Fibroblast of villous mesenchyme (primary cell): ENCODE measurements at places on chromosomes 2 and 18. TPM values are rescaled to one million over a fixed set of nuclear protein-coding genes. Genes with fewer than 3 reads are reported as not detected.

DNA sequence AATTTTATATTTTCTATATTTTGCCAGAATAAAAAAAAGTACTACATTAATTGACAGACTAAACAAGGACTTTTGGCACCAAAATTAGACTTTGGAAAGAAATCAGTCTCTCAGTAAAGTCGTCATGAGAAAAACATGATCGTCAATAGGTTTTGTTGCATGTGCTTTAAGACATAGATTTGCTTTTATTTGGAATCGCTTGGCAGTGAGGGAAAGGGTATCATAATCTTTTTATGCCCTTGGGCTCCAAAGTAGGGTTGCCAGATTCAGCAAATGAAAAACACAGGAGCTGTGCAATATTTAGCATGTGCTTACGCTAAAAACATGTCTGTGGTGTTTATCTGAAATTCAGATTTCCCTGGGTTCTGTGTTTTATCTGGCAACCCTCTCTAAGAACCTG is 177.6 kb downstream of the LAMA1 start:
- no peak for DNase-seq

RIT2 gene
- total RNA-seq = not detected in 2 replicates

DNA sequence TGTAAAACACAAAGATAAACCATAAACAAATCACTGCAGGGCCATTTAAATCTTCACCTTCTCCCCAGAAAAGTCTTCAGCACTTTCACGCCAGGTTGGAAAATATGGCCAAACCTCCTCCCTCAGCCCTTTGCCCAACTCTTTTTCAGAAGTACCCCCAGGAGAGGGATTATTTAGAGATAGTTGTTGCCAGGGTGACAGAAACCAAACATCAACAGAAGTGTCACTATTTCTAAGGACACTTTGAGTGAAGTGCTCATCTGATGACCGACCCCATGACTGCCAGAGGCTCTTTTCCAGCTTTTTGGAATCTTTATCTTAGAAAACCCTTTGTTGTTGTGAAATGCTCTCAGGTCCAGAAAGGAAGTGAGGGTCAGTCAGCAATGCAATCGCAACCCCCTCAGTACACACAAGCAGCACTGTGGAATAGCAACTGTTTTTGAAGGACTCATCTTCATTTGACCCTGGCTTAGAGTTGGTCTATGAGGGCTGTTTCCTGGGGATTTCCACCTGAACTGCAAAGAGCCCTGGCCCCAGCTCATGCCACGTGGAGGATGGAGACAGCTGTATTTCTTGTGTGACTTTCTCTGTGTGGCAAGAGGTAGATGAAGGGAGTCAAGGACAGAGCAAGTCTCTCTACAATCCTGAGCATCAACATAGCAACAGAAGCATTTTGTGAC is 114.0 kb upstream of the STON1 start:
- peak; percentile 19 for DNase-seq

DNA sequence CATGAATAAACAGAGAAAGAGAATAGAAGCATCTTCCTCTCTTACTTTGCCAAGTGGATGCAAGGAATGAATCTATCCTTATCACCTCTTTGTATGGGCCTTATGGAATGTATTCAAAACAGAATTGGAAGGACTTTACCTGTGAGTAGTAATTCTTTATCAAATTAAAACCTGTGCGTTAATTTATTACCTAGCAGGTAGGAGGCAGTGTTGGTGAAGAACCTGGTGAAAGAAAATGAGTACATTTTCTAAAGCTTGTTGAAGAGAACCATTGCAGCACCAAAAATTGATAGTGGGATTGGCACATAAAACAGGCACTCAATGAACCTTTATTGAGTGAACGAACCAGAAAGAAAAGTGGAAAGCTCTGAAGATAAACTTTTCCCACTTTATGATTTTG is 1302.1 kb upstream of the CELF4 start:
- DNase-seq = no peak

BMP10 gene
- total RNA-seq = not detected in 2 replicates

DNA sequence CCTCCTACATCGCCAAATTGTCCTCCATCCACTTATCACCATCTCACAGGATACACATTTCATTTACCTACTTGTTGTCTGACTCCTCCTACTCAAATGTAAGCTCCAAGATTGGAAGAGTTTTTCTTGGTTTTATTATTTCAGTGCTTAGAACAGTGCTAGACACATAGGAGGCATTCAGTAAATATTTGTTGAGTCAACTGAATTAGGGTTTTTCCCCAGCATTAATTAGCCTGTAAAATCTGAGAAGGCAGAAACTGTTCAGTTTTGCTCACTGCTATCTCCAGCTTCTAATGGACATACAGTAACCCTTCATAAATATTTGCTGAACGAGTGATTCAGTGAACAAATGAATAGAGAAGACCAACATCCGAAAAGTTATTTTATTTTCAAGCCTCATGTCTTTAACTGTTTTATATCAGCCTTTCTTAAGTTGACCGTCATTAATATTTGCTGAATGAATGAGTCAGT is 800 bp downstream of the TTC21B start:
- DNase-seq = peak; percentile 9

DNA sequence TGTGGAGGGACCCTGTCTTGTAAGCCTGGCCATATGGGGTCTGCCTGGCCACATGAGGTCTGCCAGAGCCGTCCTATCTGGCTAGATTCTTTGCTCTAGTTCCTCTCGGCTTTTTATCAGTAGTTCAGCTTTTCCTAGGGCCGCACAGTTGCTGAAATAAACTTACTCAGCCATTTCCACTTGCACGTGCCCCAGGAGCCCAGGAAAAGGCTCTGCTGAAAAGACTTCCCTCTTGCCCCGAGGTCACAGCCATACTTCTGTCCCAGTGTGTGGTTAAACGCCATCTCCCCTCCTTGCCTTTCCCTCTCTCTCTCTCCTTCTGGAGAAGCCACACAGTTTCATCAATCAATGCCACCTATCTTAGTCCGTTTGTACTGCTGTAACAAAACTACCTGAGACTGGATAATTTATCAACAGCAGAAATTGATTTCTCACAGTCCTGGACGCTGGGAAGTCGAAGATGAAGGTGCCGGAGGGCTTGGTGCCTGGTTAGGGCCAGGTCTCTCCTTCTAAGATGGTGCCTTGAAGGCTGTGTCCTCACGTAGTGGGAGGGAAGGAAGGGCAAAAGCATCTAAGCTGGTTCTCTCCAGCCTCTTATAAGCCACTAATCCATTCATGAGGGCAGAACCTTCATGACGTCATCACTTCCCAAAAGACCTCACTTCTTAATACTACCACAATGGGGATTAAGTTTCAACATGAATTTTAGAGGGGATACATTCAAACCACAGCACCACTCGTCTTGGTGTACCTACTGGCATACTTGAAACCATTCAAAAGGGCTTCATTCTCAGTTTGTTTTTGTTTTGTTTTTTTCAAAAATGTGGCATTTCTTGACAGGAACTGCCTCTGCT is 11.2 kb upstream of the GALM start:
- no peak for DNase-seq

- no peak for DNase-seq
Observed at GRCh38 chr2:86238354-86238753, 39.1 kb downstream of the MRPL35 start.

- peak; percentile 99 for DNase-seq
Observed at GRCh38 chr2:226701052-226701451, 98.6 kb downstream of the IRS1 start.

DNA sequence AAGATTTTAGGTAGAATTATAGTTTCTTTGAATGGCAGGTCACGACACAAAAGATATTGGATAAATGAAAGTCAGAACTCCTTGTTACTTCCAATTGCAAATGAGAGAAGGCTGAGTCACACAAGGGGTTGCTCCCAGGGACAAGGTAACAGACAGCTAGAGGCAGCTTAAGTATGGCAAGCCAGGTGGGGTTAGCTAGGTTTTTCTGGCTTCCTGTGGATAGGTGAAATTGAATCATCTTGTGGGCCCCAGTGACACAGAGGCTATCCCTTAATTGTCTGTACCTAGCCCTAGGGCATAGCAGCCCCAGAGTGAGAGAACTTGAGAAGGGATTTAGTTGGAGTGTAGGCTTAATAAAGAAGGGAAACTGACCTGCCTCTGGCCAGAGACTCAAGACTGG is 407.7 kb upstream of the SLC8A1 start:
- DNase-seq = no peak

USP37 gene
- total RNA-seq = 18.0 and 21.2 TPM in 2 replicates

DNA sequence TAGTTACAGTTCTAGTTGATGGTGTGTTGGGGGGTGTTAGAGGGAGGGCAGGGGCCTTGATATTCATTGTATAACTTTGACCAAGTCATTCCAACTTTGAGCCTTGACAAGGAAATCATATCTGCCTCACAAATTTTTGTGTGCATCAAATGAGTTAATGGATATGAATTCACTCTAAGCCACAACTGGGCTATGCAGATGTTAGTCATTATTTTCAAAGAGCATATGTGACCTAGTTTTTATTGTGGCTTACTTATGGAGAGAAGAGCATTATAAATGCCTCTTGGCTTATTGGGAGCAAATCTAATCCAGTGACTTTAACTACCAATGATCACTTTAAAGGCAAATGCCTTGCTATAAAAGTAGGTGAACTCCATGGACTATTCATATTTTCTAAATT is 250.2 kb downstream of the LPIN1 start:
- peak; percentile 44 for DNase-seq

- DNase-seq = no peak
Observed at GRCh38 chr18:44090453-44090852, 590.2 kb upstream of the SETBP1 start.

DNA sequence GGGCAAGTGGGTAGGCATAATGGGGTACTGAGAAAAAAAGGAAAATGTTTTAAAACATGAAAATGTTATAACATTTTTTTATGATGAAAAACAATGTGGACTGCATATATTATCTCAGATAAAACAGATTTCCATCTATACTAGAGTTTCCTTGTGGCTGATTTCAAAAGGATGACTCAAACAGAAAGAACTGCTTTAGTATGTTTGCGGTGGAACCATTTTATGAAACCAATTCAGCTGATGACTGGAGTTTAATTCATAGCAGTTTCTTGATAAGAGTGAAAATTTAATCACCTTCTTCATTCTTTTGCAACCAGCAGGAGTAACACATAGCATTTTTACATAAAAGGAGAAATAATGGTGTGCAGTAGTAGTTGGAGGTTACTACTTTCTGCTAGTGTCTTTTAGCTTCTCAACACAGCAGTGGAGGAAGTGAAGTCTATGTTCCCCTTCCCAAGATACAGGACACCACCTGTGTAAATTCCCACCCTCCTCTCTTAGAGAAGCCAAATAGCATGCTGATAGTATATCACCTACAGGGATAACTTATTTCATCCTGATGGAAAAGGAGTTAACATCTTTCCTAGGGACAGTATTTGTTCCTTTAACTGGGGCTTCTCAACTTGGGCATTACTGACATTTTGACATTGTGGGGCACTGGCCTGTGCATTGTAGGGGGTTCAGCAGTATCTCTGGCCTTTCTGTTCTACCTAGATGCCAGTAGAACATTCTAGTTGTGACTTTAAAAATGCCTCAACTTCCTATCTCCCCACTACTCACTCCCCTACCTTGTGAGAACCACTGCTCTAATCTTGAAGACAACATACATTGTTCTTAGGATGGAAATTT is 29.9 kb downstream of the PELI1 start:
- DNase-seq = peak; percentile 84

GRCh38 chr18:60585670-60586069 is 213.1 kb upstream of the MC4R start:
- DNase-seq = no peak

GRCh38 chr2:218880102-218880858 is at the start of gene WNT10A:
Gene WNT10A (plus strand): TSS chr2:218880852. CDS start chr2:218880996, 144 bp downstream.
- no peak for DNase-seq

DNA sequence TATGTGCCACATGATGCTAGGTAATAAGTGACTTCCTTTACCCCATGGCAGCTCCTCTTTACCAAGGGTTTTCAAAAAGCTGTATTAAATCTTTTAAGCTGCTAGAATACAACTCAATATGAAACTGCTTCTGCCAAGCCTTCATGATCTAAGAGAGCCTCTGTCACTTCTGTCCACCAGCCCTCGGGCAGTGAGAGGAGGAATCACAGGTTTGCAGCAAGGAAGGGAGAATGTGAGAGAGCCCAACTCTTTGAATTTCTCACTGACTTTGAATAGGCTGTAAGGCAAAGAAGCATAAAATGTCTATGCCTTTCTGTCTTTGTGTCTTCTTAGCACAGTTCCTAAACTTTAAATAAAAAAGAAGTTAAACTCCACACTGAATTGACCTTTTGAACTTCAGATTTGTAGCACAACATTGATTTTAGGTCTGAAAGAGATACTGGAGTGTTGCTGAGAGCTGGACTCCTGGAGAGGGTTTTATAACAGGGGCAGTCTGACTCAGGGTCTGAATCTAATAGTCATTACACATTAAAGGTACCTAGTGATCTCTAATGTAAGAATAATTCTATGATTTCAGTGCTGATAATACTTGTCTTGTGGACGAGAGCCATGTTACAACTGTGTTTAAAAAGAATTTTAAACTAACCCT is 48.1 kb upstream of the SATB2 start:
- DNase-seq = no peak

DNA sequence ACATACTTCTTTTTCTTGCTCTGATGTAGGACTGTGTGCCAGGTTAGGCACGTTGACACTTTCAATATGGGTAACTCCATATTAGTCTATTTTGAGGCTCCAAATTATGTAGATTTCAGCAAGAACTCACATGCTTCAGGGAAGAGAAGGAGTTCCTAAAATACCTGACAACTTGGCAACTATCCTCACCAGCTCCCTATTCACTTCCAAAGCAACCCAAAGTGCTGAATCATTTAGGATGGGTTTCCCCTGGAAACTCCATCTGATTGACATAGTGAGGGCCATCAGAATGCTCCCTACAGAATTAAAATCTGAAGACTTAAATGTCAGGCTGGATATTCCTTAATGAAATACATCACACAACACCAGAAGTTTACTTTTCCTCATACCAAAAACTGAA is 32.5 kb upstream of the NFU1 start:
- DNase-seq = no peak

DTNA gene
- 6.8 and 18.1 TPM in 2 replicates for total RNA-seq

DNA sequence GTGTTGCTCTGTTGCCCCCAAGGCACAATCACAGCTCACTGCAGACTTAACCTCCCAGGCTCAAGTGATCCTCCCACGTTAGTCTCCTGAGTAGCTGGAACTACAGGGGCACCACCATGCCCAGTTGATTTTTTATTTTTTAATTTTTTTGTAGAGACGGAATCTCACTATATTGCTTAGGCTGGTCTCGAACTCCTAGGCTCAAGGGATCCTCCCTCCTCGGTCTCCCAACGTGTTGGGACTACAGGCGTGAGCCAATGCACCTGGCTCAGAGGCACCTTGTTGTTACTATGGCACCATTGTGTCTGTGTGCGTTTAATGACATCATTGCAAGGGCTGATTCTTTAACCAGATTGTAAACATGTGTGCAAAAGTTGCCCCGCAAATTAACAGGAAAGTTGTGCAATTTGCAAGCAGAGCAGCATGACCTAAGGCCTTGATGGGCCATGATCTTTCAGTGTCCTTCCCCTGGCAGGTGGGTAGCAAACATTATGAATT is 22.6 kb downstream of the TCF23 start:
- DNase-seq = no peak

TOGARAM2 gene
- under 0.01 and 0.43 TPM in 2 replicates for total RNA-seq

DNA sequence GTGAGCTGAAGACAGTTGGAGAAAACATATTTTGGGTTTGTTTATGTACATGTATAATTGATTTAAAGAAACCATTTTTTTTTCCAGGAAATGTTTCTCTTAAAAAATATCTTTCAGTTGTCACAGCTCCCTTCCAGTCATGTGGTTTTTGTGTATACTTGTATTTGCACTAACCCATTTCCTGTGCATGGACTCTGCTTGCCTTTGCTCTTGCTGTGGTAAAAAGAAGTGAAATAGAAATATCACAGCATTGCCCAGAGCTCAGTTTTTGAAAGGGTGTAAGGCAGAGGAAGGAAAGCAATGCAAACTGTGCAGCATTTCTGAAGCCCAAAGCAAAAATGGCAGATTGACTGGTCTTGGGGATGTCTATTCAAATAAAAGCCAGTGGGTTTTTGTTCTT is 10.4 kb upstream of the DOCK10 start:
- DNase-seq = no peak
